Muscle of back (tissue), 13 donors: ENCODE measurements at places on chromosomes 2 and 18. TPM values are rescaled to one million over a fixed set of nuclear protein-coding genes. Genes with fewer than 3 reads are reported as not detected.
A peak's percentile ranks its signal among the peaks of the same experiment; 100 is the strongest.

DNA sequence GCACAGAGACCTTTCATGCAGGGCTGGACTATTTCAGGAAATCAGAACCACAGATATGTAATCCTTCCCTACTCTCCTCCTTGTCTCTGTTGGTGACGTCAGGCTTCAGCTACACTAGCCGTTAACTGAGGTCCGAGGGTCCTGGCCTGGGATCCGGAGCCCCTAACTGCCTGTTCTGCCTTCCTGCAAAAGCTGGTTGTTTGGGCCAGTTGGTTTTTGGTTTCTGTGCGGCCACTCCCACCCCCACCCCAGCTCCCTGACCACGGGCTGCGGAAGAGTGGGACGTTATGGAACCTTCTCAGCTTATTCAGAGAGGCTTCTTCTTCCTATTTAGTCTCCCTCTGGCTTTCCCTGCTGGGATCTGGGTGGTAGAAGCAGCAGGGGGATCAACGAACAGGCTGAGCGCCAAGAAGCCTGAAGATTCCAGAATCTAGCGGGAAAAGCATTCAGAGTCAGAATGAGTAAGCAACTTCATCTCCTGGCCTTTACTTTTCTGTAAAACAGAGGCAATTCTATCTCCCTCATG is 49.3 kb upstream of the ROCK2 start:
- peak; percentile 53 for DNase-seq

- no peak for DNase-seq
These were observed 197.4 kb downstream of the SH3BP4 start for GRCh38 chr2:235149240-235149659.

- DNase-seq: peak; percentile 89
These were observed 155.2 kb downstream of the TWIST2 start for GRCh38 chr2:239002954-239003623.

GRCh38 chr2:30871440-30871839 is 64.2 kb upstream of the CAPN13 start:
- no peak for DNase-seq

DNA sequence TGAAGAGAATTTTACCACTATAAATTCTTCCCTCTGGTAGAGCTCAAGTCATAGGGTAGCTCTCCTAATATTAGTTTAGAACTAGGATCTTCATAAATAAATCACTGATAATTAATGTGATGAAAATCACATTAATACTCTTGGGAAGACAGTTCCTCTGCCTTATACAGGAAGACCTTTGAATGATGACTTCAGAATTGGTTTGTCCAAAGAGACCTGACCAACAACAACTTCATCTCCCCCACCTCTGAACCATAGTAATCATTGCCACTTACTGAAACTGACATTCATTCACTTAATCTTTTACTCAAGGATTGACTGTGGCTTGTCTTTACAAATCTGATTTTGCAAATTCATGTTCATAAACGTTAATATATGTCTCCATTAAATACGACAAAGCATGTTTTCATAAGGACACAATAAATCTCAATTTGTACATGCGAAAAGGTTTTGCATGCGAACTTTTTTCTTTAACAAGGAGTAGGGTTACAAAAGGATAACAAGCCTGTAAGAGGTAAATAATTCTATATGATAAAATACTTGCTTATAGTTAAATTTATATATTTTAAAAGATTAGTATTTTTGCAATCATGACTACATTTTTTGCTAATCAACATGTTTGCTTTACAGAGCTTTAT is 61.4 kb downstream of the LRP1B start:
- no peak for DNase-seq

USP37 gene
- 9.0 TPM for polyA plus RNA-seq

CNGA3 gene
- 0.31 TPM for polyA plus RNA-seq

ZNF513 gene
- 10.4 TPM for polyA plus RNA-seq

ST6GAL2 gene
- 2.2 TPM for polyA plus RNA-seq

BIN1 gene
- polyA plus RNA-seq: 526 TPM

NR4A2 gene
- polyA plus RNA-seq: 1.2 TPM

KCNG2 gene
- 0.31 TPM for polyA plus RNA-seq
